ENCODE measurements at places on chromosomes 4 and X.

GRCh38 chr4:147941373-147941772 lies 209.5 kb downstream of the ARHGAP10 start:
- DNase-seq: no peak

- no peak for DNase-seq
Observed at GRCh38 chrX:136034668-136035067, 49.4 kb downstream of the SLC9A6 start.

GRCh38 chr4:32142075-32142474 lies 1421.9 kb downstream of the PCDH7 start:
- no peak for DNase-seq

GRCh38 chrX:39481621-39482020 lies 616.1 kb downstream of the BCOR start:
- DNase-seq: no peak

DNA sequence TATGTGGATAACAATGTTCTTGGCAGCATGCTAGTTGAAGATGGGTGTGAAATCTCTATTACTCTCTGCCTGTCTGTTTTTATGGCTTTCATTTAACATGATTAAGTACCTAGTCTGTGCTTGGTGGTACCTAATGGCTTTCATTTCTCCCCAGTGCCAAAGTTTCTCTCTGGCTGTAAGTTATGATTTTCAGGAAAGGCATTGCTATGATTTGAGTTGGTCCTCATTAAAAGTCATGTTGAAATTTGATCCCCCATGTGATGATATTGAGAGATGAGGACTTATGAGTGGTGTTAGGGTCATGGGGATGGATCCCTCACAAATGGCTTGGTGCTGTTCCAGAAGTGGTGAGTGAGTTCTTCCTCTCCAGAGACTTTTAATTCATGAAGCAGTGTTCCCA lies 162.4 kb upstream of the IL15 start:
- DNase-seq: no peak

DNA sequence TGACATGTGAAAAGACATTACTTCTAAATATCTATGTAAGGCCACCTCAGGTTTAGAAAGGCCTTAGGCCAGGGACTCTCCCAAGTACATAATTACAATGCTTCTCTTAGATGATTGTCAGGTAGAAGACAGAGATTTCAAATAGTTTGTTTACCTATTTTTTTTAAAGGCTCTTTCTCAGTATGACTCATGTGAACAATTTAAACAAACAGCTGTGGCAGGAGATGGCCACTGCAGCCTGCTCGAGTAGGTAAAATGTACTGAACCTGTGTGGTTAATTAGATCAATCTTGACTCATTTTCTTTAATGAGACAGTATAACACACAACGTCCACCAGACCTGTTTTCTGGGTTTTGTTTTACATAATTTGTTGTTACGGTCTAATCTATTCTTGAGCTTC lies 50.2 kb downstream of the LEF1 start:
- no peak for DNase-seq

- no peak for DNase-seq
Observed at GRCh38 chr4:185656467-185656931, 121.2 kb upstream of the PDLIM3 start.

GRCh38 chrX:148611993-148612392 lies 111.6 kb downstream of the AFF2 start:
- no peak for DNase-seq

DNA sequence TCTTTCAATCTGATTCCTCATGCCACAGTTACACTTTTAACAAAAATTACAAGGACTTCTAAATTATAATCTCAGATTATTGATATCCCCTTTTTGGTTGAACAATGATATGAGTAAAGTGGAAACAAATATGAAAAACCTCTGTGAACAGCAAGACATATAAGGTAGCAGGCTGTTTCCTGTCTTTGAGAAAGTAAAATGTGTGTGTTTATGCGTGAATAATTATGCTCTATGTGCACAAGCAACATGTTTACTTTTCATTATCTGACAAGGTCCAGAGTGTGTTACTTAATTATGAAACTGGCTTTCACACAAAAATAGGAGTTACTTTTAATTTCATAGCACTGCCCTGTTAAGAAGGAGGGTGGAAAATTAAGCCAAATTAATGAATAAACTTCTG lies 43.1 kb downstream of the DDIT4L start:
- no peak for DNase-seq

GRCh38 chrX:24294619-24295018 lies 19.2 kb downstream of the SUPT20HL2 start:
- DNase-seq: no peak

DNA sequence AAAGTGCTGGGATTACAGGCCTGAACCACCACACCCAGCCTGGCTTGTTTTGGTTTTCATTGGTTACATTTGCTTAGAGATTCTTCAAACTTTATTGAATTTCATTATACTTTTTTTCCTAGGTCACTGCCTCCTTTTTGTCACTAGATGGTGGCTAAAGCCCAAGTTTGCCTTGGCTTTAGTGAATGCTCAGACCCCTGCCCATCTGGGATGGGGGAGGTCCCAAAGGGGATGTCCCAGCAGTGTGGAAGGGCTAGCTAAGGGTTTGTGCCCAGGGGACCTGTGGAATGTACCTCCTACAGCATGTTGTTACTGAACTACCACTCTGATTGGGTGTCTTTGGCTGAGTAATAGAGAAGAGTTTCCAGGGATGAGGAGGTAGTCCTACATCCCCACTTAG lies 58.4 kb downstream of the CEP135 start:
- DNase-seq: no peak

DNA sequence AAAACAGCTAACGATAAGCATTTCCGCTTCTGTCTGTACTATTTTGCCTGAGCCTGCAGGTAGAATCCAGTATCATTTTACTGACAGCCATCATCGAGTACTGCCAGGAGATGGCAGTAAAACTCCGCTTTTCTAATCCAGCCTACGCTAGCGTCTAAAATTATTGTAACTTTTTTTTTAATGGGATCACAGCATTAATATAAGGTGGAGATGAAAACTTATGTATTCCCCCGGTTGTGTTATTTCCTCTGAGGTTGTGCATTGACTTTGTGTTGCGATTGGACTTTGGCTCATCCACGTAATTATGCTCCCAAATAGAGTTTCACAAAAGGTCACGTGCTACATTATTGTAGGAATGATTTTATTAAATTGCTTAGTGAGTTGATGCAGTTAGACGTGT lies 248.1 kb downstream of the C4orf33 start:
- no peak for DNase-seq

DNA sequence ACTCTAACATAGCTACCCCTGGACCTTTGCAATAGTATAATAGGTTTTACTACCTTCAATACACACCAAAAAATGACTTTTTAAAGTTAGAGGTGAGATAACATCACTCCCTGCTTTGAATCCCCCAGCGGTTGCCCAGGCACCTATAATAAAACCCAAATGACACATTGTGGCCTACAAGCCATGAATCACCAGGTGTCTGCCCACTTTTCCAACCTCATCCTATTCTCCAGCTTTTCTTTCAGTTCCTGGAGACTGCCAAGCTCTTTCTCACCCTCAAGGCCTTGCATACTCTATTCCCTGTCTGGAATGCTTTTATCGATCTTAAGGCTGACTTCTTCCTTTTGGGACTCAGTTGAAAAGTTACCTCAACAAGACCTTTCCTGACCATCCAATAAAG lies 16.4 kb upstream of the PRSS48 start:
- no peak for DNase-seq

DNA sequence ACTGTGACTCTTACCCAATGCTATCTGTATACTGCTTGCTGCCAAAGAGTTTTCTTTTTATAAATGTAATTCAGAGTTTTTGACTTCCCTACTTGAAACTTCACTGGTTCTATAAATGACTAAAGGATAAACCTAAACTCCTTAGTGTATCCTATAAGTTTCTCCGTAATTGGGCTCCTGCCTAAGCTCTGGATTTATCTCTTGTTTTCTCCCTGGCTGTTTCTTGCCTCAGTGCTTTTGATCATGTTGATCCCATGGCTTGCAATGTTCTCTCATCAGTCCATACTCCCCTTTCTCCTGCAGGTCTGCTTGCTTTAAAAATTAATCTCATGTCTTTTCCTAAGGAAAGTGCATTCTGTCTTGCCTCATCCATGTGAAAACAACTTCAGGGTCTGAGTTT lies 1543.1 kb upstream of the IGFBP7 start:
- DNase-seq: no peak

DNA sequence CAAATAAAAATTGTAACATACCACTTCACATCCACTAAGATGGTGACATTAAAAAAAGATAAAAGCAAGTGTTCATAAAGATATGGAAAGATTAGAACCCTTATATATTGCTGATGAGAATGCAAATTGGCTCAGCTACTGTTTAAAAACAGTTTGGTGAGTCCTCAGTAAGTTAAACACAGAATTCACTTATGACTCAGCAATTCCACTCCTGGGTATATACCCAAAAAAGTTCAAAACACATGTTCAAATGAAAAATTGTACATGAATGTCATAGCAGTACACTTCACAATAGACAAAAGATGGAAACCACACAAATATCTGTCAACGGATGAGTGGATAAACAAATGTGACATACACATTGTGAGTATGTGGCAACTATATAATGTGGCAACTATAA lies 39.0 kb downstream of the GABRA3 start:
- DNase-seq: no peak
